Esophagus squamous epithelium (tissue), 5 donors: ENCODE measurements at places on chromosomes 12 and 14.

DNA sequence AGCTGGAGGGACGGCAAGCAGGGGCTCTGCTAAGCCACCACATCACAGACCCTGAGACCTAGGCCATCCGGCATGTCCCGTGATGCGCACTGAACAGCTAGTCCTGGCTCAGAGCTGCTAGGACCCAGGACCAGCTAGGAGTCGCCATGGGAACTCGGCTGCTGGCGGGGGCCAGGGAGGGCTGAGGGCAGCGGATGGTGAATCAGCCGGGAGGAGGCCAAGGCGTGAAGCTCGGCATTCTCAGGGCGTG is 5.1 kb downstream of the AHNAK2 start:
- DNase-seq: no peak
- H3K27ac ChIP-seq: peak overlapping the region; percentile 99
- H3K27me3 ChIP-seq: no peaks in the 10 kb centered on the region
- peaks cover 89% of the 10 kb centered on the region for H3K4me1 ChIP-seq

GRCh38 chr12:104974626-104975290 is 11.4 kb upstream of the NOPCHAP1 start:
- H3K4me3 ChIP-seq: no peak overlapping the region
- no peak overlapping the region for H3K27ac ChIP-seq

DNA sequence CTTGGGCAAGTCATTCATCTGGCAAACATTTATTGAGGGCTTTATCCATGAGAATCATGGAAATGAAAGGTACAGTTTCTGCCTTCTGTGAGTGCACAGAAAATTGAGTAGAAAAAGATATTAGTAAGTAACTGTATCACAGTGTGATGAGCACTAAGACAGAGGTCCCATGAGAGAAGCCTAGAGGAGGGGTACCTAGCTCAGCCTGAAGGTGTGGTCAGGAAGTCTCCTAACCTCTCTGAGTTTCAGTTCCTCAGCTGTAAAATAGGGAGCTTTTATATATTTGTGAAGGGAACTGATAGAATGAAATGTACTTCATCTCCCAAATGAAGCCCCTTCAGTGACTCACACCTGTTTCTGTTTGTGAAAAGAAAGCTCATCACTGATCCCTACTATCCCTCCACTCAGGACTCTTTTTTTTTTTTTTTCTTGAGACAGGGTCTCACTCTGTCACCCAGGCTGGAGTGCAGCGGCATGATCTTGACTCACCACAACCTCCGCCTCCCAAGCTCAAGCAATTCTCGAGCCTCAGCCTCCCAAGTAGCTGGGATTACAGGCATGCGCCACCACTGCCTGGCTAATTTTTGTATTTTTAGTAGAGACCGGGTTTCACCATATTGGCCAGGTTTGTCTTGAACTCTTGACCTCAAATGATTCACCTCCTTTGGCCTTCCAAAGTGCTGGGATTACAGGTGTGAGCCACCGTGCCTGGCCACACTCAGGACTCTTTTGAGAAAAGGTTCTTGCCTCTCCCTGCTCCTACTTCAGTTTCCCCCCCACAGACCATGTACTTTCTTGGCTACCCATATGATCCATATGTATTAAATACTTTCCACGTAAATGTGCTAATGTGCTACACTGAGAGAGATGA is 93.7 kb upstream of the FUT8 start:
- no peak overlapping the region for H3K4me3 ChIP-seq
- H3K4me1 ChIP-seq: peaks cover 7% of the 10 kb centered on the region
- H3K27ac ChIP-seq: peak overlapping the region; percentile 67
- H3K36me3 ChIP-seq: no peaks in the 10 kb centered on the region

GRCh38 chr12:105225505-105226015 is 10.4 kb downstream of the APPL2 start:
- no peaks in the 10 kb centered on the region for H3K27me3 ChIP-seq
- no peak for DNase-seq
- H3K4me3 ChIP-seq: no peak overlapping the region
- peaks cover 97% of the 10 kb centered on the region for H3K4me1 ChIP-seq
- H3K27ac ChIP-seq: no peak overlapping the region

GRCh38 chr12:79883216-79883615 is 51.7 kb downstream of the PPP1R12A start:
- H3K36me3 ChIP-seq: no peaks in the 10 kb centered on the region
- peaks cover 81% of the 10 kb centered on the region for H3K4me1 ChIP-seq
- DNase-seq: no peak
- no peaks in the 10 kb centered on the region for H3K27me3 ChIP-seq
- H3K4me3 ChIP-seq: no peak overlapping the region

GRCh38 chr12:132689227-132689626 is 1.8 kb downstream of the PXMP2 start:
- H3K36me3 ChIP-seq: peaks cover 8% of the 10 kb centered on the region
- peaks cover 24% of the 10 kb centered on the region for H3K4me1 ChIP-seq
- H3K27ac ChIP-seq: no peak overlapping the region
- H3K27me3 ChIP-seq: no peaks in the 10 kb centered on the region
- no peak for DNase-seq

DNA sequence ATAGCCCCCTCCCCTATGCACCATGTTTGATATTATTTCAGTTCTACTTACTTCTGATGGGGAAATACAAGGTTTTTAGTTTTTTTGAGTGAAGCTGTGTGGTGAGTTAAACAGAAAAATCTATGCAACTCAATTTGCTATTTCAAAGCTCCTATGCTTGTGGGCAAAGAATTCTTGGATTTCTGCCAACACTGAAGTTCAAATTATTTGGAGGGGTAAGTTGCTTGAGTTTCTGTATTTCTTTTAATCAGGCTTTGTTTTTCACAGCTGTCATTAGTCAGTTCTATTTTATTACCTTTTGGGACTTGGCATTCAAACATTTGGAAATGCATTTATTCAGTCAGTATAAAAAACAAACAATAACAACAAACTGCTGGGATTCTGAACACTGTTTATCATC is 407.5 kb upstream of the MGAT4C start:
- no peaks in the 10 kb centered on the region for H3K27me3 ChIP-seq
- no peak for DNase-seq
- no peaks in the 10 kb centered on the region for H3K4me1 ChIP-seq
- no peak overlapping the region for H3K27ac ChIP-seq

DNA sequence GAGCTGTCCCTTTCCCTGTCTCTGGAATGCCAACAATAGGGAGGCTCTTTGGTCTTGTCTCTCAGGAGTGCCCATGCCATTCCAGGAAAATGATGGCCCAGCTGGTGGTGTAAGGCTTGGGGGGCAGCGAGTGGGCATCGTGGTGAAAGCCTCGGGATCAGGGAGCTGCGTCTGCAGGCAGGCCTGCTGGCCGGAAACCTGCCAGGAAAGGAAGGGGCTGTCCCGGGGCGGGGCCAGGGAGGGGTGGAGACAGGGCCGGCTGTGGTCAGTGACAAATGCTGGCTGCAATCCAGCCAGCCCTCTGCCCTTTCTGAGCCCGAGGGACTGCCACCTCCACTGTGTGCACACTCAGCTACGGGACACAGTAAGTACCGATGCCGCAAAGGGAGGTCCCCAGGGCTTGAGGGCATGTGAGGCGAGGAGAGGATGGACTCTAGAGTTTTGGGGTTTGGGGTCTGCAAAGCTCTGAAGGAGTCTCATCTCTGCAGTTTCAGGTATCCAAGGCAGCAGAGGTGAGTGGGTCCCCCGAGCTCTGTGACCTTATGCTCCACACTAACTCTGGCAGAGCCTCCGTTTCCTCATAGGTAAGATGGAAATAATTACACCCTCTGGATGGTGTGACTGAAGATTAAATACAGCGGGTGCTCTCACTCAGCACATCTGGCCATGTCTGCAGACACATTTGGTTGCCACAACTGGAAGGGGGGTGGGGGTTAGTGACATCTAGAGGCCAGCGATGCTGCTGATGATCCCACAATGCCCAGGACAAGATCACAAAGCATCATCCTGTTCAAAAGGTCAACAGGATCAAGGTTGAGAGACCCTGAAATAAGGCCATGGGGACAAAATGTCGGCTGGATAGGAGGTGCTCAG is at the start of gene SERPINA5:
SERPINA5 (plus strand) TSS at position 300 of the 873 bp plus-strand sequence. CDS start 5,937 bp downstream, outside the sequence.
- no peaks in the 10 kb centered on the region for H3K36me3 ChIP-seq
- H3K4me1 ChIP-seq: no peaks in the 10 kb centered on the region

DNA sequence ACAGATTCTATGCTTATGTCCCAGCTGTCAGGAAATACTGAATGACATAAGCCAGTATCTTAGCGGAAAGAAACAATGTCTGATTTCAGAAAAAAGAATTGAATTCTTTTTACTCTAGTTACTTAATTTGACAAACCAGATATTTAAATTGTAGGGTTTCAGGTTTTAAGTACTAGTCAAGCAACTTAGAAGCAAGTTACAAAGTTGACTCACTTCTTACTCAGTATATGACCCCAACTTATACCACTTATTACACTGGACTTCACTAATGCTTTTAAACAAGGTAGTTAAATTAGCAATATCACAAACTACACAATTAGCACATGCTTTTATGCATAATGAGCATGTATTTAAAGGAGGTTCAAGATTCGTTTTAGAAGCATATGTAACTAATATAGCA is 7.1 kb downstream of the GMFB start:
- H3K27ac ChIP-seq: peak overlapping the region; percentile 71
- no peaks in the 10 kb centered on the region for H3K36me3 ChIP-seq
- no peak for DNase-seq
- no peaks in the 10 kb centered on the region for H3K4me1 ChIP-seq

- H3K36me3 ChIP-seq: no peaks in the 10 kb centered on the region
- H3K27me3 ChIP-seq: no peaks in the 10 kb centered on the region
- no peaks in the 10 kb centered on the region for H3K4me1 ChIP-seq
These were observed 16.6 kb upstream of the KLRF1 start for GRCh38 chr12:9810671-9811070.

GRCh38 chr14:65243766-65244442 is 141.6 kb upstream of the MAX start:
- no peaks in the 10 kb centered on the region for H3K4me1 ChIP-seq
- no peak overlapping the region for H3K4me3 ChIP-seq
- H3K27ac ChIP-seq: no peak overlapping the region

GRCh38 chr12:127785540-127785939 is 481.4 kb upstream of the TMEM132C start:
- no peak for DNase-seq
- H3K27me3 ChIP-seq: no peaks in the 10 kb centered on the region
- no peak overlapping the region for H3K27ac ChIP-seq
- H3K4me3 ChIP-seq: no peak overlapping the region

GRCh38 chr14:95218006-95218405 is 60.7 kb upstream of the DICER1 start:
- H3K27me3 ChIP-seq: no peaks in the 10 kb centered on the region
- H3K4me3 ChIP-seq: no peak overlapping the region
- no peak for DNase-seq
- no peaks in the 10 kb centered on the region for H3K36me3 ChIP-seq

DNA sequence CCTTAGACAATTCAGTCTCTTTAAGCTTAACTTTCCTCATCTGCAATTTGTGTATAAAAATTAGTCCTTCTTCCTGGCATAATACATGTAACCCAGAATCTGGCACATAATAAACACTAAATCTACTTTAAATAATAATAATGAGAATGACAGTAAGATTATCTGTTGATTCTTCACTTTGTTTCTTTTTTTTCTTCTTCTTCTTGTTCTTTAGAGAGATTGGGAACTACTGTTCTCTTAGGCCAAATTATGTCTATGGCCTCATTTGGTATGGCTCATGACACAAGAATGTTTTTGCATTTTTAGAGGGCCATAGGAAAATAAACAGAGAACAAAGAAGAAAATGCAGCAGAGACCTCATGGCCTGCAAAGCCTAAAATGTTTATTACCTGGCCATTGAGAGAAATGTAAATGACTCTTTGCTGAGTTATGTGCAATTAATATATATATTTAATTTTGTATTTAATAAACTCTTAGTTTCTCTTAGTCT is 275.8 kb downstream of the SLC6A15 start:
- no peak for DNase-seq
- no peaks in the 10 kb centered on the region for H3K4me1 ChIP-seq
- H3K27ac ChIP-seq: no peak overlapping the region
- H3K36me3 ChIP-seq: no peaks in the 10 kb centered on the region

- H3K4me1 ChIP-seq: no peaks in the 10 kb centered on the region
- H3K27me3 ChIP-seq: no peaks in the 10 kb centered on the region
- no peak overlapping the region for H3K4me3 ChIP-seq
- no peak for DNase-seq
- H3K36me3 ChIP-seq: peaks cover 6% of the 10 kb centered on the region
These were observed 18.6 kb downstream of the GSTZ1 start for GRCh38 chr14:77339407-77339806.

GRCh38 chr12:128266086-128266485 is 884 bp upstream of the TMEM132C start:
- DNase-seq: no peak
- peak overlapping the region; percentile 63 for H3K4me3 ChIP-seq
- peaks cover 33% of the 10 kb centered on the region for H3K4me1 ChIP-seq
- H3K36me3 ChIP-seq: no peaks in the 10 kb centered on the region
- H3K27me3 ChIP-seq: no peaks in the 10 kb centered on the region
- no peak overlapping the region for H3K27ac ChIP-seq

DNA sequence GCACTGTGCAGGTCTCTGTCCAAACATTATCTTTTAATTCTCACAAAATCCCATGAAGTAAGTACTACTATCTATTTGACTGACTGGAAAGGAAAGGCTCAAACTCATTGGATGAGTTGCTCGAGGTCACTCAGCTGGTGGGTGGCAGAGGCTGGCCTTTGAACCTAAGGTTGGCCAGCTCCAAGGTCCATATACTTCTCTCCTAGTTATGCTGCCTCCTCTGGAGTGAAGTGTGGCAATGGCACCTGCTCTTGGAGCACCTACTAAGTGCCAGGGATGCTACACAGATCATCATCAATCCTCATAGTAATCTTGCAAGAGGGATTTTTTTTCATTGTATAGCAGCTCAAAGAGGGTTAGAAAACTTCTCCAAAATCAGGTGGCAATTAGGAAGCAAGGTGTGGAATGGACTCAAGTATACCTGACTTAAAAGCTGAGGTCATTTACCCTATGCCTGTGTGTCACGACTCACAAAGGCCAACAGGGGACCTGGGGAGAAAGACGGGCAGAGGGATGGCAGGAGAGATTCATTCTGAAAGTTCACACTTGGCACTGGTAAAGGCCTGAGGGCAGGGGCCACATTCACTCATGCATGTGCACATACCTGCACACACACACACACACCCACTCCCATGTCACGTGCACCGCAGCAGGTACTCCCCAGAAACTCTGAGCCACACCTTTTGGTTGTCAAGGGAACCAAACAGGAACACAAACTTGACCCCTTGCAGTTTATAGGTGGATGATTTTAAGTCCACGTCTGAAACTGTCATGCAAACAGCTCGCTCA is 146.4 kb downstream of the FOXN3 start:
- no peaks in the 10 kb centered on the region for H3K27me3 ChIP-seq
- H3K36me3 ChIP-seq: no peaks in the 10 kb centered on the region
- peak overlapping the region; percentile 44 for H3K27ac ChIP-seq
- no peak for DNase-seq
- H3K4me3 ChIP-seq: no peak overlapping the region

DNA sequence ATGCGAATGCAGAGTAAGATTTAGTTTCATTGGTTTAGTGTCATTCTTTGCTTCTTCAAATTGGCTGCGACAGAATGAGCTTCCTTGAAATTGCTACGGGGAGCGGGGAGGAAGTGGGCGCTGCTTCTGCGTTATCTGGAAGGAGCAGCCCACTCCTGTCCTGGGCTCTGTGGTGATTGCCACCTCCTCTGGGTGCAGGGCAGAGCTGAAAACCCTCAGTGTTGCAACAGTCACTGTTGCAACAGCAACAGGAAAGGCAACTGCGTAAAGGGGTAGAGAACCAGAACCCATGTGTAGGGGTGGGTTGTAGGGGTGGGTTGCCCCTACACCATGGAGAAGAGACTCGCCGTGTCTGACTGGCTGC is 57.7 kb downstream of the MAX start:
- peak overlapping the region; percentile 29 for H3K27ac ChIP-seq
- peaks cover 39% of the 10 kb centered on the region for H3K4me1 ChIP-seq
- H3K27me3 ChIP-seq: no peaks in the 10 kb centered on the region
- no peak overlapping the region for H3K4me3 ChIP-seq
- no peak for DNase-seq
